ELR (cell line): ENCODE measurements at places on chromosomes 2 and 18.

- DNase-seq = no peak
Observed at GRCh38 chr2:120857422-120857821, 121.8 kb downstream of the GLI2 start.

GRCh38 chr2:30958918-30959265, 151.6 kb upstream of the CAPN13 start:
- DNase-seq = no peak

- DNase-seq = no peak
Observed at GRCh38 chr2:229226382-229226781, 44.7 kb downstream of the PID1 start.

GRCh38 chr2:241324775-241325174, 9.1 kb downstream of the SEPTIN2 start:
- no peak for DNase-seq

DNA sequence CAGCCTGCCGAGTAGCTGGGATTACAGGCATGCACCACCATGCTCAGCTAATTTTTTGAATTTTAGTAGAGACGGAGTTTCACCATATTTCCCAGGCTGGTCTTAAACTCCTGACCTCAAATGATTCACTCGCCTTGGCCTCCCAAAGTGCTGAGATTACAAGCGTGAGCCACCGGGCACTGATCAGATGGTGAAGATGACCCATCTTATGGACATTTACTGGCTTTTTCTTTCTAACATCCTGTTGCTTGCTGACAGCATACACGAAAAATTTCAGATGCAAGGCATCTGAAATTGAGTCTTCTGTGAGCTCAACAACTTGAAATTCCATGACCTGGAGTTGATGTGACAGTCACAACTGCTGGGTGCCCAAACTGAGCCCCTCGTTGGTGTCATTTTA, 859.5 kb upstream of the CNTNAP5 start:
- DNase-seq = peak; percentile 85
